ENCODE measurements at places on chromosomes 5 and 9. TPM values are rescaled to one million over a fixed set of nuclear protein-coding genes. Genes with fewer than 3 reads are reported as not detected.

The PRLR gene
- total RNA-seq = 2.5 TPM

The F2RL1 gene
- 23.5 TPM for total RNA-seq

The TMEFF1 gene
- total RNA-seq = 68.2 TPM

The TMC1 gene
- total RNA-seq = 0.95 TPM

The SH3GL2 gene
- 4.9 TPM for total RNA-seq

The C5orf46 gene
- total RNA-seq = not detected

The TAF1L gene
- total RNA-seq = not detected

The ADRA1B gene
- total RNA-seq = not detected

The NR2F1 gene
- total RNA-seq = not detected

The SOHLH1 gene
- total RNA-seq = not detected

The MLANA gene
- total RNA-seq = not detected

The FAM153A gene
- not detected for total RNA-seq

DNA sequence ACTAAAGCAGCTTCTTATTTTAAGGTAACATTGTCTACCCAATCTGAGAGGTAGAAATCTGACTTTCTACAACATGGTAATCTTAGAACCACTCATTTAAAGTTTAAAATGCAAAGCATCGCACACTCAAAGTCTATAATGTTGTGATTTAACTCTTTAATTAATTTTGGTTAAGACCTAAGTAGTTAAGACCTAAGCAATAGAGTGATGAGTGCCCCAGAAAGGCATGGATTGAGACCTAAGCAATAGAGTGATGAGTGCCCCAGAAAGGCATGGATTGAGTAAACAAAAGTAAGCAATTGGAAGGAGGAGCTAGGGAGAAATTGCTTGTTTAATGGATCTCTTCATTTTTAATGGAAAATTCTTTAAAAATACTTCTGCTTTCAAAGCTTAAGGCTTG is 86.8 kb downstream of the NLN start:
- DNase-seq = no peak

DNA sequence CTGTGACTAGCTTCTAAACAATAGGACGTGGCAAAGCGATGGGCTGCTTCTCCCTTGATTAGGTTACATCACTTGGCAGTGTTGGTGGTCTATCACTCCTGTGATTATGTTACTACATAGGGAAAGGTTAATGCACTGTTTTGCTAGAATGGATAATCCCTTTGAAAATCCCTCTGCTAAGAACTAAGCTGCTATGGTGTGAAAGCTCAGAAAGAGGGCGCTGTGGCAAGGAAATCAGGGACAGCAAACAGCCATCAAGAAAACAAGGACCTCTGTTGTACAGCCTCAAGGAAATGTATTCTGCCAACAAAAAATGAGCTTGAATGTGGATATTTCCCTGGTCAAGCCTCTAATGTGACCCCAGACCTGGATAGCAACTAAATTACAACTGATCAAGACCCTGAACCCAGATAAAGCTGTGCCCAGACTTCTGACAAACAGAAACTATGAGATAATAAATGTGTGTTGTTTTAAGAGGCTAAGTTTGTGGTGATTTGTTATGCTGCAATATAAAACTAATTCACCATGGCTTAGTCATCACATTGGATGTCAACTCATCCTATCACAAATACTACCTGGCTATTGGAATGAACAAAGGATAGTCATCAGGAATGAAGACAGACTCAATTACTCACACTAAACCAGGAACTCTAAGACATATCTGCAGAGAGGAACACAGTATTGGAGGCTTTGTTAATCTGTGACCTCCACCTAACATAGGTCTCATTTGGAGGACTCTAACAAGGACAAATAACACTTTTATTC is 1215.9 kb downstream of the EFNA5 start:
- DNase-seq = peak; percentile 29

DNA sequence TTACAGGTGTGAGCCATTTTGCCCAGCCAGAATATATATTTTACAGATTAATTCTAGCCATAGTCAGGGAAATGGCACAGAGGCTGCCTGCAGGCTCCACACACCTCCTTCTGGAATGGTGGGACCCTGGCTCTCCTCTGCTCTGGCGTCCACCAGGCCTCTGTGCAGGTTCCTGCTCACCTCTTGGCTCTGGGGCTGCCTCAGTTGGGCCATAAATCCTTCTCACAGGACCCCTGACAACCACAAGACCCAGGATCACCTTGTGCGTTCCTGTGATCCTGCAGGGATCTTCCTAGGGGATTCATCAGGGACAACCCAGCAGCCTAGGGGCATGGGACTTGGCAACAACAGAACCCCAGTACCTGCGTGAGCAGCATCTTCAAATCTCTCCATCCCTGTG is 93.0 kb upstream of the FSTL4 start:
- DNase-seq = no peak

DNA sequence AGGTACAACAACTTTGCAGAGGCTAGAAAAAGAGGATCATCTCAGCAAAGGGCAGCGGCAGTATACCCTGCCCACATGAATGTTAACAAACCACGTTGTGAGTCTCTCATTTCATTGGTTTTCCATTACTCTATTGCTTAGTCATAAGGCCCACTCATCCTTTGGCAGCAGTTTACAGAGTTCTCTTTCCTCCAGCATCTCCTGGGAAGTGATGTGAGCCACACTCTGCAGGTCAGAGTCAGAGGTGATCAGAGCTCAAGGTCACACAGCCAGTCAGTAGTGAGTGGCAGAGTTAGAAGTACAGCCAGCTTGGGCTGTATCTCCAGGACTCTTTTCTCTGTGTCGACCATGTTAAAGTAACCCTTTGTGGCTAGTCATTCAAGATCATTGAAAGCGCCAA is 599.6 kb upstream of the GRAMD2B start:
- no peak for DNase-seq

DNA sequence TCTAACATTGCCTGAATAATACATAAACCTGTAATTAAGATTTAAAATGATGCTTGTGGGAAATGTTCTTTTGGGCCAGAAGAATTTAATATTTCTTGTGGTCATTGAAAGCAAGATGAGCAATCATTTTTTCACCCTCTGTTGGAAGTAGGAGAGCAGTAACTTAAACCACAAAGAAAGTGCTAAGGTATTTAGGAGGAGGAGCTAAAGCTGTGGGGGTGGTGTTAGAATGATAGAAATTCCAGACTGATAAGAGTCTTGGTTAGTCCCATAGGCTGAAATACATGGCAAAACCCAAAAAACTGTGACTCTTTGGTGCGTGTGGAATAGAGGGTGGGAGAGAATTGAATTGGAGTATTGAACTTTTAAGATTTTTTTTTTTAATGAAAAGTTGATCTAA is 247.0 kb downstream of the YTHDC2 start:
- no peak for DNase-seq

DNA sequence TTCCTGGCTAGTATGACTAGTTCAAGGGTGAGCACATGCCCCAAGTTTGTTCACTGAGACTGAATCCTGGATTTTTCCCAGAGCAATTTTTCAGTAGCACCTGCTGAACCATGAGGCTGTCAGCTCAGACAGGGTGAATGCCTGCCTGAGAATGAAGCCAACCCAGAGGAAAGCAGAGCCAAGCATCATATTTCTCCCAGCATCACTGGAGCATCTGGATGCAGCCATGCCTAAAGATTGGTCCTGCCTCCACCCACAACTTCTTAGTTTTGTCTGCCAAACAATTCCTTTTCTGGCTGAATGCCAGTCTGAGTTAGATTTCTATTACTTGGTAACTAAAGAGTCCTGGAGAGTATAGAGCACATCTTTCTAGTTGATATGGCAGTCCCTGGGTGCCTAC is 343.6 kb downstream of the CSNK1G3 start:
- no peak for DNase-seq

DNA sequence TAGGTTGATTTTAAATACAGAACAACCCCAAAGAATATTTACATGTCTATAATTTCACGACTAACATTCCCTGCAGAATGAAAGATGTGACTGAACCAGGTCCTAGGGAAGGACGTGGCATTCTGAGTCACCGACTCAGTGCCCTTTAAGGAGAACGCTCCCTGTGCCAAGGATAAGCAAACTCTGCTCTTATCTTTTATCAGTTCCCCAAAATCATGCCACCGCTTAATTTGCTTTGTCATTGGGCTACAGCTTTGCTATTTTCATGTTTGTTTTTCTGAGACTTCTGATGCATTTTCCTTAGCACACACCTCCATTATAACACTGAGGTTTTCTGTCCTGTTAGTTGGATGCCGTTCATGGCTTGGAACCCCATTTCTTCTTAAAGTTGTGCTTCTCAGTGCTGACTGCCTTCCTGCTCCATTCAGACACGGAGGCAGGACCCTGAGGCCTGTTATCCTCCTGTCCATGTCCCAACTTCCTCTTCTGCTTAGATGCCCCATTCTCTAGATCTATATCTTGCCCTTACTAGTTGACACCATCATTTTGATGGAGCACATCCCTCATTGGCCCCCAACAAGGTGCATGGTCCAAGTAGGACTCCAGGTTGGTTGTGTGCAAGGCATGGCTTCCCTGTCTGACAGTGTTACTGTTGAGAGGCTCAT is 11.2 kb upstream of the SEMA4D start:
- no peak for DNase-seq

- DNase-seq = no peak
Observed at GRCh38 chr9:68443624-68444023, 87.2 kb downstream of the PGM5 start.

DNA sequence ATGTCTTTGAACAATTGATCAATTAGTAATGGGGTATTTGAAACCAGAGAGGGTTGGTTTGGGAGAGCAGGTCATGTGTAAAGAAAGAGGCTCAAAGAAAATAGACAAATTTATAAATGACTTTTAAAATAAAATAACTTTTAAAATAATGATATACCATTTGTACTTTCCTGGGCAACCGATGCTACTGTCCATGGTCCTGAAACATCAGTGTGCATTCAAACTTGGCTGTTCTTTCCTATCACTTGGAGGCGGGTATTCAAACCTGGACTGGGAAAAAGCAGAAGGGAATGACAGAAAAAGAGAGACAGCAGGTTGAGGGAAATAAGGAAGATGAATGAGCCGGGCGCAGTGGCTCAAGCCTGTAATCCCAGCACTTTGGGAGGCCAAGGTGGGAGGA is 1446.4 kb upstream of the WWC1 start:
- DNase-seq = no peak

DNA sequence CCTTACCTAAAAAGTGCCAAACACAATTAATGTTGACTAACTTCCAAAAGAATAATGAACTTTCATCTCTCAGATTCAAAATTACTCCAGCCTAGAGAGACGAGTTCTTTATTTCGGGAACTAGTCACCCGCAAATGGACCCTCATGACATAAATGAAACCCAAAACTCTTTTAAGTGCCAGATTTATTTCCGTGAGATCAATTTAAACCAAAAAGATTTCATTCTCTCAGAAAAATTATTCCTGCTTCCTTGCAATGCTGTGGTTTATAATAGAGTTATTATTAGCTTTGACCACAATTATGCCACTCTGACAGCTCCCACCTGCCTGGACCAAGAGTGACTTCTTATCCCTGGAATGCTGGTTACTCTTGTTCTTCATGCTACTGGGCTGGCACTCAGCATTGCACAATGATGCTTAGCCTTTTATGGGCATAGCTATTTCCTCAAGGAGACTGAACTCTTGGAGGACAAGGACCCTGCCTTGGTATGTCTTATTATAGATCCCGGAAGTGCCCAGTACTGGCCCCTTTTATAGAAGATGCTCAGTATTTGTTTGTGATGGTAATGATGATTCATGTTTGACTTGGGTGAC is 183.5 kb downstream of the SNX18 start:
- no peak for DNase-seq

DNA sequence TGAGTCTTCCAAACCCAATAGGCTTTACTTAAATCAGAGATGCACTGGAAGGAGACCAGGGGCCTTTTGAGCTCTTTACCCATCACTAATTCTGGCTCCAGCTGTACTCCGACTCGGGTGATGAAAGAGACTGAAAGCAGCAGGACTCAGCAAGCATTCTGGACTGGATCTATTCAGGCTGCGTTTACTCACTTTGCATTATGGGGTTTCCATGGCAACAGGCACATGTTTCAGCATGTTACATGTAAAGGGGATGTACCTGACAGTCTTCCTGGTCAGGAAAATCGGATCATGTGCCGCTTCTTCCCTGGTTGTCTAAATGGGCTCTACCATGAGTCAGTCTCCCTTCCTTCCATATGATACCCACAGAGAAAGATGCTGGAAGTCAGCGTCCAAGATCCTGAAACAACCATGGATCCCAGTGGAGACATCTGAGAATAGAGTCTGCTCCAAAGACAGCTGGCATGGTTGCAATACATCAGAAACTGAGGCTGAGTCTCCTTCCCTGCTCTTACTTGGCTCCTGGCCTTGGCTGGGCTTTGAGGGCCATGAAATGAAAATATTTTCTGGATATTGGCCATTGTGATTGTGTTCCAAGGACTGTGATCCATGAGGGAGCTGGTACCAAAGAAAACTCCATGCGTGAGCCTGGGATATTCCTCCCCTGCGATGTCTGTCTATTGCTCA is 102.5 kb upstream of the TNC start:
- no peak for DNase-seq

- no peak for DNase-seq
Observed at GRCh38 chr9:92752812-92753404, 11.7 kb downstream of the BICD2 start.

- DNase-seq = no peak
Observed at GRCh38 chr9:117542021-117542420, 127.2 kb upstream of the ASTN2 start.

GRCh38 chr5:42923710-42924109 is 112.0 kb upstream of the SELENOP start:
- no peak for DNase-seq

DNA sequence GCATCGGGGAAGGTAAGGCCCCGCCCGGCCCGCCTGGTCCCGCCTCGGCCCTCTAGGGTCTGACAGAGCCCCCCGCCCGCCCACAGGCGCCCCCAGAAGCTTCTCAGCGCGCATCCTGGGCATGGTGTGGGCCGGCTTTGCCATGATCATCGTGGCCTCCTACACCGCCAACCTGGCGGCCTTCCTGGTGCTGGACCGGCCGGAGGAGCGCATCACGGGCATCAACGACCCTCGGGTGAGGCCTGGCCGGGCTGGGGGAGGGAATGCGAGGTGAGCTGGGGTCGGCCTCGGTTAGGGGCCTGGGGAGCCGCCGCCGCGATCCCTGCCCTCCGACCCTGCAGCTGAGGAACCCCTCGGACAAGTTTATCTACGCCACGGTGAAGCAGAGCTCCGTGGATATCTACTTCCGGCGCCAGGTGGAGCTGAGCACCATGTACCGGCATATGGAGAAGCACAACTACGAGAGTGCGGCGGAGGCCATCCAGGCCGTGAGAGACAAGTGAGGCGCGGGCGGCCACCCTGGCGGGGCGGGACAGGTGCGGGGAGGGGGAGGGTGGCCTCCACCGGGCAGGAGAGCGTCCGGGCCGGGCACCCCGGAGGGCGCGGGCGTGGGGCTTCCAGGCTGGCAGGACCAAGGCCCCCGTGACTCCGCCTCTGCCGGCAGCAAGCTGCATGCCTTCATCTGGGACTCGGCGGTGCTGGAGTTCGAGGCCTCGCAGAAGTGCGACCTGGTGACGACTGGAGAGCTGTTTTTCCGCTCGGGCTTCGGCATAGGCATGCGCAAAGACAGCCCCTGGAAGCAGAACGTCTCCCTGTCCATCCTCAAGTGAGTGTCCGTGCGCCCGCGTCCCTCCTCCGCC is 7.1 kb downstream of the LRRC26 start:
- DNase-seq = no peak

- DNase-seq = no peak
Observed at GRCh38 chr9:6014670-6015270, 654 bp downstream of the RANBP6 start.

All from H1 (cell line).